Bone marrow (tissue), 2 donors: ENCODE measurements at places on chromosomes 6 and 20.

- DNase-seq = no peak
These were observed 94.7 kb downstream of the TMEM170B start for GRCh38 chr6:11632231-11632630.

- no peak for DNase-seq
These were observed 333.7 kb downstream of the MEI4 start for GRCh38 chr6:77986380-77987034.

GRCh38 chr6:12173661-12174060 lies 116.5 kb upstream of the EDN1 start:
- DNase-seq = no peak

DNA sequence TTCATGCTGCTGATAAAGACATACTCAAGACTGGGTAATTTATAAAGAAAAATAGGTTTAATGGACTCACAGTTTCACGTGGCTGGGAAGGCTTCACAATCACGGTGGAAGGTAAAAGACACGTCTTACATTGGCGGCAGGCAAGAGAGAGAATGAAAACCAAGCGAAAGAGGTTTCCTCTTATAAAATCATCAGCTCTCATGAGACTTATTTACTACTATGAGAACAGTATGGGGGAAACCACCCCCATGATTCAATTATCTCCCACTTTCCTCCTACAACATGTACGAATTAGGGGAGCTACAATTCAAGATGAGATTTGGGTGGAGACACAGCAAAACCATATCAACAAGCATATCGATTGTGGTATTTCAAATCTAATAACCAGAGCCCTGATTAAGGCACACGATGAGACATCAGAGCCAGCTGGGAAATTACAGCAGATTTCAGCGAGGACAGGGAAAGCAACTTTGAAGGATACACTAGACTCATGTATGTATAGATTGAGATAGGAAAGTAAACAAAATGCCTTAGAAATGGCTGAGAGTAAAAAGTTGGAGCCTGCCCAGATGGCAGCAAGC lies 129.8 kb upstream of the GJE1 start:
- no peak for DNase-seq

- peak; percentile 44 for DNase-seq
These were observed 21.8 kb upstream of the NAA20 start for GRCh38 chr20:19995220-19995863.

DNA sequence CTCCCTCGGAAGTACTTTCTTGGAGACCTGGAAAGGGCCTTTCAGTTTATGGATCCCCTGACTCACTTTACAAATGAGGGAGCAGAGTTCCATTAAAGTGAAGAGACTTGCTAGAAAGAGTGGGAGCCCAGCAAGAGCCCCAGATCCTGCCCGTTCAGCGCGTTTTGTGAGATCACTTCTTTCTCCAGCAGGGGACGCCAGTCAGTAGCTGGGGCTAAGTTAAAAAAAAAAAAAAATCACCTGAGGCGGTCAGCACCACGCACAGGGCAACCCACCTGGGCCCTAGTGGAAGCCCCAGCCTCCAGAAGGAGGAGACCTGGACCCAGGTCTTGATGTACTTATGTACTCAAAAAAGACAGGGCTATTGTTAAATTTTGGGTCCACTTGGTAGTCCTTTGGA lies 274.5 kb upstream of the RNF24 start:
- no peak for DNase-seq

- DNase-seq = no peak
These were observed 90.9 kb upstream of the MLIP start for GRCh38 chr6:54020334-54020733.

DNA sequence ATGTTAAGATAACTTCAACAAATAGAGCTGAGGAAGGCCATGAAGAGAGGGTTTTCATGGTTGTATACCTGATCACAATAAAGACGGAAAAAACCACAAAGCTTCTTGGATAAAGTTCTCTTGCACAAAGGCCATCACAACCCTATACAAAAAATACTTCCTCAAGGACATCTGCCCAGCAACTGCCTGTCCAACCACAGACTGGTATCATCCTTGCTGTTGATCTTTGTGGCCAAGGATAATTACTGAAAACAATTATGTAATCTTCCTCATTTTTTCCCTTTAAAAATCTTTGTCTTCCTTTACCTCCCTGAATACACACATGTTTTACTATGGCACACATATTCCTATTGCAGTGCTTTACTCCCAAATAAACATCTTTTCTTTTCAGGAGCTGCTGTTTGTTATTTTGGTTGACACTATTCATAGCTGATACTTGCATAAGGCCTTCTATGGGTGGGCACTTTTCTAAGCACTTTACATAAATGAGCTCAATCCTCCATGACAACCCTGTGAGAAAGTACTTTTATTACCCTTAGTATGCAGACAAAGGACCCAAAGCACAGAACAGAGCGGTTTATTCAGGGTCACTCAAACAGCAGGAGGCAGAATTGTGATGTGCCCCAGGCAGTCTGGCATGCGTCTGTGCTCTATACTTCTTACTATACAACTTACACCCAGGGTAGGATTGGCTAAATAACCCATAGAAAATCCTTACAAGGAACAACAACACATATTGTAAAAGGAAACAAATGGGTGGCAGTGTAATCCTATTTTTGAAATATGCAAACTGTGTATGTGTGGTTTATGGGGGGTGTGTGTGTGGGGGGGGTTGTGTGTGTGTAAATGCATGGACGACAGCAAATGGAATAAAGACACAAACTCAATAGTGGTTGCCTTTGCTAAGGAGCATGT lies 35.1 kb downstream of the SNRNP48 start:
- DNase-seq = no peak

DNA sequence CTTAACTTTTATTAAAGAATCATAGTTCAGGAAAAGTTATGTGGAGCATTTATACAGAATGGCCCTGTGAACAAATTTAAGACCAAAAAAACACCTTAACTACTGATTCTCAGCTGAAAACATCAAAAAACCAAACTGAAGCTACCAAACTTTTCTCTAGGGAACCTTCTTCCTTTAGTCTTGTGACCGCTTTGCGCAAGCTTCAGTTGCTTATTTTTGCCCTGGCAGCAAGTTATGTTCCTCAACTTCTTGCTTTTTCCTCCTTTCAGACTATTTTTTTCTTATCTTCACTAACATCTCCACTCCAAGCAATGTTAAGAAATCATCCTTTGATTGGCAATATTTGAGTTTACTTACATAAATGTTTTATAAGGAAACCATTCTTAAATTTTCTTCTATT lies 100.1 kb downstream of the MYB start:
- no peak for DNase-seq

DNA sequence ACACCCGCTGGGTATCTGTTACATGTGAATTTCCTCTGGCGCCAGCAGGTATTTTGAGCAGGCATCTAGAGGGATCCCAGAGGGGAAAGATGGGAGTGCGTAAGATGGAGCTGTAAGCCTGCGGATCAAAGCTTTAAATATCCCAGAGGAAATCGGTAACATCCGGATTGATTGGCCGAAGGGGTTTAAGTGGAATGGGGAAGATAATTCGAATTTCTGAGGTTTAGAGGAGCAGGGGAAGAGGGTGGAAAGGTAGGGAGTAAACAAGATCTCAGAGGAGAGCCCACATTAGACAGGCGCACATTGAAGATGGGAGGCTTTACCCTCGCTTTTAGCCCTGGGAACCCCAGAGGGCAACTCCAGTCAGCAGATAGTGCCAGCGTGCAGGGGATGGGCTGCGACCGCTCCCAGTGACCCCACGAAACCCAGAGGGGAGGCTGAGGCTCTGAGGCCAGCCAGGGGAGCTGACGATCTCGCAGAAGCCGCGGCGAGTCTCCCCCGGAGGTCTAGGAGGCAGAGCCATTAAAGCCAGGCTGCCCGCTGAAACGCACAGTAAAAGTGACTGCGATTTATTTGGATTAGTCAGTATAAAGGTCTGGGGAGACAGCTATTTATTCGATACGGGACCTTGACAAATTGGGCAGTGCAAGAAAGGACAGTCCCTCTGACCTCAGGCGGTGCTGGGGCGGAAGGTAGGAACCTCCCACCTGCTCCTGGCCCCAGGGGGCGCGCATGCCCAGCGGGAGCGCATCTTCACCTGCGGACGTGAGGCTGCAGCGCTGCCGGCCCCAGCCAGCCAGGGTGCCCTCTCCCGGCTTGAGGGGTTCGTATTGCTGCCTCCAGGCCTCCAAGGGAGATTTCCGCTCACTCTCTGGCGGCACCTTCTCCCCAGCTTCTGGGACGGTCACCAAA lies 34.3 kb upstream of the TCF21 start:
- no peak for DNase-seq

DNA sequence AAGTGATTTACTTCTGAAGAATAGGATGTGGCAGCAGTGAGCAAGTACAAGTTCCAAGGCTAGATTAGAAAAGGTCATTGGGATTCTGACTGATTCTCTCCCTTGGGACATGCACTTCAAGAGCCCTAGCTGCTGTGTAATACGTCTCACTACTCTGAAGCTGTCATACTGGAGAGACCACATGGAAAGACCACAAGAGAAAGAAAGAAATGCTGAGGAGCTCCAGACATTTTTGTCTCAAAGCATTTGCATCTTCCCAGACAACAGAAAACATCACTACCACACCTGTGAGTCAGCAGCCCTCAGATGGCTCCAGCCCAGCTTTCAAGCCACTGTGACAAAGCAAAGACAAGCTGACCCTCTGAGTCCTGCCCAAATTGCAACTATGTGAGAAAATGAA lies 20.7 kb downstream of the TENT5A start:
- DNase-seq = no peak

DNA sequence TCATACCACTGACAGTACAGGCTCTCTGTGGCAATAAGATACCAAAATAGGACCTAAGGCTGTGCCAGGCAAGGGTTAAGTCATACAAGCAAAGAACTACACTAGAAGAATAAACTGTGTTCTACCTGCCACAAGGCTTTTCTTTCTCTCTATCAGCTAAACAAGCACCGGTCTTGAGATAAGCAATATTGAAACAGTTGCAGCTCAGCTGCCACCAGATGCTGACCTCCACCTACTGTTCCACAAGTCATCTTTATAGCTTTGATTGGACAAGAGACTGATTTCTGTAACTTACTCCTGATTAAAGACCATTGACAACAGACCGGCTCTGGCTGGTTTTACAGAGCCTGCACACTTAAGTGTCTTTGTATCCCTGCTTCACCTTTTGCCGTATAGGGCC lies 24.1 kb downstream of the SCP2D1 start:
- no peak for DNase-seq
